CD4-positive, alpha-beta T cell treated with Interleukin-17A for 1 hour (primary cell): ENCODE measurements at places on chromosomes 12 and 14.

DNA sequence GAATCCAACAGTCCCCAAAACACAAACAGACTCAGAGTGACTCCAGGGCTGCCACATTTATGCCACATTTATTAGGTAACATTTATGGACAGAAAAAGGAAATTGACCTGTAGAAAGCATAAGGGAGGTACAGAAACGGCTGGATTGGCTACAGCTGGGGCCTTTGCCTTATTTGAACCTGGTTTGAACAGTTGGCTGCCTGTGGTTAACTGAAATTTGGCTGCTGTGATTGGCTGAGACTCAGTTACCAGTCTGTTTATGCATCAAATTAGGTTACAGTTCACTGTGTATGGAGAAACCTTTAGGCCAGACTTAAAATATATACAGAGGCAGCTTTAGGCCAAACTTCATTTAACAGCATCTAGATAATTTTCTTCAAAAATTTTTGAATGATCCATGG lies 27.8 kb upstream of the PCNX1 start:
- DNase-seq: no peak

DNA sequence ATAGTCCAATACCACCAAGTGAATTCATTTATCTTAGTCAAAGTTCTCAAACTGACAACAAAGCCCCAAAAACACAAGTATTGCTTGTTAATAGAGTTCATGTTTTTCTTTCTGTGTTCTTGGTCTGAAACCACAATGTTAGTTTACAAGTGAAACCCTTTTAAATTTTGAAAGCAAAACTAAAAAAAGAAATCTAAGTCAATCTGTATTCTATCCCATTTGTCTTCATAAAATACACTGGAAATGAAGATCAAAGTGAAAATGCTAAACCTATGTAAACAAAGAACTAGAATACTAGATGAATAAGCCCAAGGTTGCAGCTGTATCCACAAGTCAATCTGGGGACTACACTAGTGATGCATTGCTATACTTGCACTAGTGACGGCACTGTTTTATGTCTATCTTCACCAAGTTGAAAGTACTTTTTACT lies 10.4 kb downstream of the MAP4K5 start:
- DNase-seq: peak; percentile 25

DNA sequence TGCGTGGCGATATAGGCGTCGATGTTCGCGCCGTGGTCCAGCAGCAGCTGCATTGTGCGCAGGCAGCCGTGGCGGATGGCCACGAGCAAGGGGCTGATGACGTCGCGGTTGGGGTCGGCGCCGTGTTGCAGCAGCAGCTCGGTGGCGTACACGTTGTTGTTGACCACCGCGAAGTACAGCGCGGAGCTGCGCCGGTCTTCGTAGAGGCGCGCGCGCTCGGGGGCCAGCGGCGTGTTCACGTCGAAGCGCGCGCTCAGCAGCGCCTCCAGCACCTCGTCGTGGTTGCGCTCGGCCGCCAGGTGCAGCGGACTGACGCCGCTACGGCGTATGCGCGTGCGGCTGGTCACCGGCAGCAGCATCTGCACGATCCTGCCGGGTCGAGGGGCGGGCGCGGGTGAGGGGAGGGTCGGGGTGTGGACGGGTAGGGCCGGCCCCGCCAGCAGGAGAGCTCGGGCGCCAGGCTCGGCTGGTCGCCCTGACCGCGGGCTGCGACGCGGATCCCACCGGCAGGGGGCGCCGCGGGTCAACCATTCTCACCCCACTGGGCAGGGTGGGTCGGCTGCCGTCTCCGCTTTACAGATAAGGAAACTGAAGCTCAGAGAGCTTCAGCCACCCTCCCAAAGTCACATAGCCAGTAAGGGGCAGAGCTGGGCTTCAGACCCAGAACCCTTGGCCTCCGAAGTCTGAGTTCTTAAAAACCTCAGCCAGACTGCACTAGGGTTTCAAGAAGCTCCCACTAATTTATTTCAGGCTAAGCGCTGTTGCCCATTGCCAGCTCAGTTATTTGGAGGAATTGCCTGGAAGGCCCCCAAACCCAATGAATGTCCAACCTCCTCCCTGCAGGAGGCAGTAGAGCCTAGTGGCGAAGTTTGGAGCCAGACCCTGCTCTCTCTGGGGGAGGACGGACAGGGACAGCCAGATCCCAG lies 12.4 kb downstream of the FAM181A start:
- peak; percentile 90 for DNase-seq

GRCh38 chr12:2344476-2344875 lies 291.7 kb downstream of the CACNA1C start:
- no peak for DNase-seq

GRCh38 chr12:14111230-14111865 lies 129.9 kb upstream of the GRIN2B start:
- DNase-seq: no peak

GRCh38 chr14:33504246-33505099 lies 446.4 kb downstream of the EGLN3 start:
- DNase-seq: no peak
